ENCODE measurements at places on chromosomes 3 and 15.

DNA sequence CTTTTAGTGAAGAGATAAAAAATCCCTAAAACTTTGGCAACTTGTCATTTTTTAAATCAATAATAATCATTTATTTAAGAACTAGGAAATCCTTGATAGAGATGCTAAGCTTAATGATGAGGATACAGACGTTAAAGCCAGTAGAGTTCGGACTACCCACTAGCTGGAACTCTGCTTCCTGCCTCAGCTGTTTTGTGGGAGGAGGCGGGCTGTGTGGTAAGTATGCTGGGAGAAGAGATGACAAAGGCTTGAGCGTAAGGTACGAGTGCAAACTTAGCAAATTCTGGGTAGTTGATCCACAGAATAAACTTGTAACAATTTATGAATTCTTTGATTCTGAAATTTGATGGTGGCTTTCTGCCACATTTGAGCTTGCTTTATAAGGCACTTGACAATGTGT is 111.2 kb upstream of the NANOGP8 start:
- DNase-seq: no peak

GRCh38 chr3:150581174-150581573 is 21.9 kb upstream of the SELENOT start:
- DNase-seq: no peak

GRCh38 chr3:31903686-31904431 is 77.2 kb downstream of the OSBPL10 start:
- no peak for DNase-seq

GRCh38 chr3:138949445-138950005 is 2.5 kb downstream of the FOXL2NB start:
- no peak for DNase-seq

GRCh38 chr3:46482632-46483350 is 15.0 kb upstream of the RTP3 start:
- no peak for DNase-seq

DNA sequence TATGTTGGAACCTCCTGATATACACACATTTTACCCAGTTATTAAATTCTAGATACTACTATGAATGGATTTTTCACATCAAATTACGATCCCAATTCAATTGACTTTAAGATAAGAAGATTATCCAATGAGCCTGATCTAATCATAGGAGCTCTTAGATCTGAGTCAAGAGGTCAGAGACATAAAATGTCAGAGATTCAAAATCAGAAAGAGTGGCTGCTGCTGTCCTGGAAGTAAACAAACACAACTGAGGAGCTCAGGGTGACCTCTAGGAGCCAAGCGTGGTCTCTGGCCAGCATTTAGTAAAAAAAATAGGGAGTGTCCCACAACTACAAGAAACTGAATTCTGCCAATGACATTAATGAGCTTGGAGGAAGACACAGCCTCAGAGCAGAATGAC is 557.1 kb upstream of the CBLB start:
- DNase-seq: no peak

- no peak for DNase-seq
Observed at GRCh38 chr3:107221856-107222255, 155.4 kb upstream of the CCDC54 start.

GRCh38 chr15:45307230-45307924 is 55.3 kb downstream of the SLC28A2 start:
- DNase-seq: peak; percentile 35

DNA sequence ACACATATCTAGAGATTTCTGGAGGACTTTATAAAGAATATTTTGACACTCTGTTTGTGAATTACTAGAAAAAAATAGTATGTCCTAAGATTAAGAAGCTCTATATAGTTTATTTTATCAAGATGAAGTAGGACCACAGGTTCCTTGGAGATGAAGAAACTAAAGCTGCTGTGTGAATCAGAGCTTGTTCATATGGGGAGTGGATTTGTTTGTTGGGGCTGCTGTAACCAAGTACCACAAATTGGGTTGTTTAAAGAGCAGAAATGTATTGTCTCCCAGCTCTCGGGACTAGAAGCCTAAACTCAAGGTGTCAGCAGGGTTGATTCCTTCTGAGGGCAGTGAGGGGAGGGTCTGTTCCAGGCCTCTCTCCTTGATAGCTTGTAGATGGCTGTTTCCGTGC is 270.6 kb upstream of the UMPS start:
- DNase-seq: no peak

DNA sequence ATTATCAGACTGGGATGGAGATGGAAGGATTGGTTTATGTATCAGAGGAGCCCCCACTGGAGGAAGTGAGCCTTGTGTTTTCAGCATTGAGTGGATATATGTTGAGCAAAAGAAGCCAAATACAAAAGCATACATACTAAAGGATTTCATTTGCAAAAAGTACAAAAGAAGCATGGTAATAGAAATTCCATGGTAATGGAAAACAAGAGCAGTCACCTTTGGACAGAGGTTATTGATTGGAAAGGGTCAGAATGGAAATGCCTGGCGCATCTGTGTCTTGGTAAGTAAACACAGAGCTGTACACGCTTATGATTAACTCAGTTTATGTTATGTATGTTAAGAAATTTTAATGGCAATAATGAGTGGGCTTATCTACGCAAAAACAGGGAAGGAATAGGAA is 72.7 kb downstream of the DHX36 start:
- no peak for DNase-seq

GRCh38 chr3:160170409-160171370 is 54.5 kb upstream of the C3orf80 start:
- no peak for DNase-seq

DNA sequence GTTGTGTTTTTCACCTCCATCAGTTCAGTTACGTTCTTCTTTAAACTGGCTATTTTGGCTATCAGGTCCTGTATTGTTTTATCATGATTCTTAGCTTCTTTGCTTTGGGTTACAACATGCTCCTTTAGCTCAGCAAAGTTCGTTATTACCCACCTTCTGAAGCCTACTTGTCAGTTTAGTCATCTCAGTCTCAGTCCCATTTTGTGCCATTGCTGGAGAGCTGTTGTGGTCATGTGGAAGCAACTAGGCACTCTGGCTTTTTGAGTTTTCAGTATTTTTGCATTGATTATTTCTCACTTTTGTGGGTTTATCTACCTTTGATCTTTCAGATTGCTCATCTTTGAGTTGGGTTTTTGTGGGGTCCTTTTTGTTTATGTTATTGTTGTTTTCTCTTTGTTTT is 151.3 kb downstream of the CFAP20DC start:
- no peak for DNase-seq

DNA sequence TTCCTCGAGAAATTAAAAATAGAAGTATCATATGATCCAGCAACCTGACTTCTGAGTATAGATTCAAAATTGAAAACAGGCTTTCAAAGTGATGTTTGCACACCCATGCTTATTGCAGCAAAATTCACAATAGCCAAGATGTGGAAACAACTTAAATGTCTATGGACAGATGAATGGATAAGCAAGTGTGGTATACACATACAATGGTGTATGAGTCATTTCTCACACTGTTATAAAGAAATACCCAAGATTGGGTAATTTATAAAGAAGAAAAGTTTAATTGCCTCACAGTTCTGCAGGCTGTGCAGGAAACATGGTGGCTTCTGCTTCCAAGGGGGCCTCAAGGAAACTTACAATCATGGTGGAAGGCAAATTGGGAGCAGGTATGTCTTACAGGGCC is 100.8 kb downstream of the KLF13 start:
- DNase-seq: peak; percentile 81

GRCh38 chr3:64329037-64329436 is 103.8 kb upstream of the PRICKLE2 start:
- no peak for DNase-seq

DNA sequence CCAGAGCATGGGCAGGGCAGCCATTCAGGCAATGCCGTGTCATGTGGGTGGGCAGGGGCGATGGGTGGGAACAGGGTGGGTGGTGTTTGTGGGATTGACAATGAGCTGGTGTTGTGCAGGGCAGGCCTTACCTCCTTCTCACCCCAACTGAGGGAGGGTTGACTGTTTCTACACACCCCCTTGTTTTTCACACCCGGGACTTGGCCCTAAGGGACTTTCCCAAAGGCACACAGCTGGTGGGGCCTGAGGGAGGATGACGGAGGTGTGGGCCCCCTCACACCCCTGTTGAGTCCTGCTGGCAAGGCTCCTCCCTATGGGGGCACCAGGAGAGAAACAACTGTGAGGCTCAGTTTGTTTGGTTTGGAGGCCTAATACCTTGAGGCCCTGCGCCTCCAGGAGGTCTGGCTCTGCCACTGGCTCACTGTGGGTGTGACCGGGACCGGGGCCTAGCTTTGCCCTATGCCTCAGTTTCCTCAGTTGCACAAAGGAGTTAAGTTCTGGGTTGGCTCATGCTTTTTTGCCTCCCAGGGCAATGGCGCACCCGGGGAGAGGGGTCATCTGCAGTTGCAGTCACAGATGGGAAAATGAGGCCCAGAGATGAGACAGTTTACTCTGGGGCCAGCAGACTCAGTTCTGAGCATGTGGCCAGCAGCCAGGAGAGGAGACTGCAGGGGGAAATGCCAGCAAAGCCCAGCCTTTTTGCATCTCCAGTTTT is 5.1 kb upstream of the DNAH1 start:
- DNase-seq: no peak

DNA sequence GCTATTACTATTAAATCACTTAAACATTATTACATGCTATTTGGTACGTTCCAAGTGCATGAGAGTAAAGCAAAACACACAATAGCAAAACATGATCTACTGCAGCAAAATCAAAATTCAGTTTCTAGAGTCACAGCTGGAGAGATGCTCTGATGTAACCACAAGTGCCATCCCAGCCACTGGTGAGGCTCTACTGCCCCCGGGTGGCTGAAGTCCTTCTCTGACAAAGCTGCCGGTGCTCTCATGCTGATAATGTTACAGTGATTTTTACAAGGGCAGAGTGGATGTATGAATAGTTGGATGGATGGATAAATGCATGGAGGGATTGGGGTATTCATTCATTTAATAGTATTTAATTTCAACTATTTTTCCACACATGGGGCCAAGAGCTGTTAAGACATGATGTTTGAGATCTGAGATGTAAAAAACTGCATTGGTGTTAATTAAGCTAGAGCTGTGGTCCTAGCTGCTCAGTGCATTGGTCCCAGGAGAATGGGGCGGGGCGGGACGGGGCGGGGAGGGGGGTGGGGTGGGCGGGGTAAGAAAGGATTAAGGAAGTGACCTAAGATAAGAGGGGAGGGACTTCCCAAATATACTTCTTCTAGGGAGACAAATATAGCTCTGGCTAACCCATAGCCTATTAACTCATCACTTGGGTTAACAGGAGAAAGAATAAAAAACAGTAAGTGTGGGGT is 5.3 kb upstream of the SPESP1 start:
- DNase-seq: peak; percentile 57

GRCh38 chr3:123098426-123099330 is 31.9 kb downstream of the PDIA5 start:
- DNase-seq: no peak

- DNase-seq: no peak
Observed at GRCh38 chr3:194723846-194724618, 38.3 kb downstream of the FAM43A start.

- DNase-seq: no peak
Observed at GRCh38 chr3:197591816-197592215, 36.0 kb upstream of the BDH1 start.

DNA sequence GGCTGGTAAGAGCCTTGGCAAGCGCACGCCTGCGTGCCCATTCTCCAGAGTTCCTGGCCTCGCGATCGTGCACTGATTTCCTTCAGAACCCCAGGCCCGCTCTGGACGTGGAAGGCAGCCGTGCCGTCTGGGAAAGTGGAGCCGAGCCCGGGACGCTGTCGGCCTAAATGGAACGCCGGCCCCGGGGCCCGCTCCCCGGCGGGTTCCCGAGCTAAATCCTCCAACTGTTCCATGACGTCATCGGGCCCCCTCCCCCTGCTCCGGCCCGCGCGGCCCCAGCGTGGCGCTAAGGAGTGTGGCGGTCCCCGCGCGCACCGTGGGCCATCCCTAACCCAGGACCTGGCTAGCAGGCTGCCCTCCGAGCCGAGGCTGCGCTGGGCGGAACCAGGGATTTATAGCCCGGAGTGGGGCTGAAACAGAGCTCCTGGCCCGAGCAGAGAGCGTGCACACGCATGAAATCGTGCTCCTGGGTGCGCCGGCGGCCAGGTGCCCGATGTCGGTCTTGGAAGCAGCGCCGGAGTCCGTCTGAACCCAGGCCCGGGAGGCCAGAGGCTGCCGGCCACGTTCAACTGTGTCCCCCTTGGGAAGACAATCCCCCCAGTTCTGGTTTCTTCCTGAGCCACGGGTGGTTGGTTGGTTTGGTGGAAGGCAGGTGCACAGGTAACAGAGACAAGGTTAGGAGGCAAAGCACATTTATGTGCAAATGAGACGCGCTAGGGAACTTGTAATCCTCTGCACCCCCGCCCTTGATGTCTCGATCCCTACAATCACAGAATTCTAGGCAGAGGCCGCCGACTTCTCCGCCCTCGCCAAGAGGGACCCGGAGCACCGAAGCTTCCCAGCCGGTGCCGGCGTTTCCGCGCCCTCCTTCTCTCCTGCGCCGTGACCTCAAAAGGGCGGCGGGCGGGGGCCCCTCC is 84.9 kb upstream of the ETV5 start:
- no peak for DNase-seq

DNA sequence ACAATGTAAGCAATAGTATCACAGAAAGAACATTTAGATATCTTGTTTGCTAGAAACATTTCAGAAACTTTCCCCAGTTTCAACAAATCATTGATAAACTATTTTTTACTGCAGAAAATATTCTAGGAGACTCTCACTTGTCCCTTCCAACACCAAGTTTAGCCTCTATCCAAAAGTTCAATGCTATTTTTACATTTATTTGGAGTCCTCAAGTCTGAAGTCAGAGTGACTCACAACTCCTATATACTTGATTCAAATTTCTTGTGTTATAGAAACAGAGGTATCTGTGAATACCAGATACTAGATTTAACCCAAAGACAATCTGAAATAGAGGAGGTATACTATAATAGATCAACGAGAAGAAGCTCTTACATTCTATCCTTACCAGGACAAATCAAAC is 49.6 kb downstream of the RFX7 start:
- no peak for DNase-seq

DNA sequence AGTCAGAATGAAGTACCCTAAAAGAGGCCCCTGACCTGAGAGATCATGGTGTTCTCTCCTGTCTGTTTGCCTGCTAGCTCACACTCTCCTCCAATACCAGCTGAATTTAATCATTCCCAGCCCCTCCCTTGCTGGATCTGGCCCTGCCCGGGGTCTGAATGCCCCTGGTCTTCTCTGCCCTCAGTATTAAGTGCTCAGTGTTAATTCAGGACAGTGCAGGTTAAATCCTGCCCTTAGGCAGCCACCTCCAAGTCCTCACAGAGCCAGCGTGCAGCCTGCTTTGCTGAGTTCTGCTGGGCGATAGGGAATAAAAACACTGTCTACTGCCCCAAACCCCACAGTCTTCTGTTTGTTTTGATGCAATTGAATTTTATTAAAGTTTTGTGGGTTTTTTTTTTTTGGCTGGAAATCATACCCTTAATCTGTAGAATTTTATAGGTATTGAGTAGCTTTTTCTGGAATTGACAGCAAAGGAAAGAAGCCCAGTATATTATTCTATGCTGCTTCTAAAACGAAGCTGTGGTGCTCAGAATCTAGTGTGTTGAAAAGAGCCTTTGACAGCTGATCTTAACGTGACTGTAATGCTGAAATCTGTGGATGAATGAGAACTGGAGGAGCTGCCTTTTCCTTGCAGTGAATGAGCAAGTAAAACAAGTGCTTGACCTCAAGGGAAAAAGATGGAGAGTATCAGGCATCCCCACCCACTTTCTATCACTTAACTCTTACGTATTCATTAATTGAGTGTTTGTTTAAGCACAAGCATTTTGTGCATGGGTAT is 12.3 kb upstream of the BDH1 start:
- no peak for DNase-seq
